ENCODE measurements at places on chromosomes 12 and 14.

DNA sequence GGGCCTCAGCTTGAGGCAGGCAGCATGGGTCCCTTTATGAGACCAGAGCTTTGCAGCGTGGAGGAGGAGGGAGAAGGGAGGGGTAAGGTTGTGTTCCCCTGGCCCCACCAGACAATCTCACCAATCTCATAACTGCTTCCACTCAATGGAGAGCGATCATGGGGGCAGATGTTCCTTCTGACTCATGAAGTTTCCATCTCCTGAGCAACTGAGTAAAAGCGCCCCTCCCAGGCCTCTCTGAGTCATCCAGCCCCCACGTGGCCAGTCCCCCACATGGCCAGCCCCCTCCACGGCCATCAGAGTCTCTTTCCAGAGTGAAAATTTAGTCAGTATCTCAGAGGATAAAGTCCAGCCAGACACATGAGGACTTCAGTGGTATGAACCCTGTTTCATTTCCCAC is 39.2 kb upstream of the PLXNC1 start:
- DNase-seq: peak; percentile 61

GRCh38 chr12:38392554-38393144 is 76.1 kb downstream of the ALG10B start:
- no peak for DNase-seq

- DNase-seq: no peak
These were observed 34.5 kb upstream of the ARID2 start for GRCh38 chr12:45695035-45695434.

DNA sequence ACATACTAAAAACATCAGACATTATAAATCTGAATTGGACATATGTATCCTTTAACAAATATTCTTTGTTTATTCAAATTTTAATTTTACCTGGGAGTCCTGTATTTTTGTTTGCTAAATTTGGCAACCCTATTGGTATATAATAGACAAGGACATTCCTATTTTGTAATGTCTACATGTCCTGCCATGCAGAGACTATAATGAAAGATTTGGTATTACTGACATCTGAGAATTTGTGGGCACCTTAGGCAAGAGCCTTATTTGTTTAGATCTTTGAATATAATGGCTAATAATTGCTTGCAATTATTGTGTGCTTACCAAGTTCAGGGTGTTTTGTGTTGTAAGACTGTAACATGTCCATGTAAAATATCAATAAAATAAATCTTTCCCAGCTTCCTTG is 334.4 kb downstream of the KCNH5 start:
- DNase-seq: no peak

DNA sequence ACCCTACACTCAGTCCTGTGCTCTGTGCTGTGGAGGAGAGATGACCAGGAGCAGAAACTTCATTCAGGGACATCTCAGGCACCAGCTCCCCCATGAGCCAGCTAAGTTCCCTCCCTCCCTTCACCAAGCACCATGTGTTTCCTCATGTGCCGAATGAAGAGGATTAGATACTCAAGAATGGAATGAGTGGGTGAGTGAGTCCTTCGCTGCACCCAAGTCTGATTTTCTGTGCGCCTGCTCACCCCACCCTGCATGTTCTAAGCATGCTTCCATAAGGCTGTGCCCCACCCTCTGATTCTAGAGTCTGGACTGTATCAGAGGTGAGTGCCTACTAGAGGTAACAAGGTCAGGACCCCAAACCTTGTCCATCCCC is 12.1 kb downstream of the SERPINA5 start:
- no peak for DNase-seq

DNA sequence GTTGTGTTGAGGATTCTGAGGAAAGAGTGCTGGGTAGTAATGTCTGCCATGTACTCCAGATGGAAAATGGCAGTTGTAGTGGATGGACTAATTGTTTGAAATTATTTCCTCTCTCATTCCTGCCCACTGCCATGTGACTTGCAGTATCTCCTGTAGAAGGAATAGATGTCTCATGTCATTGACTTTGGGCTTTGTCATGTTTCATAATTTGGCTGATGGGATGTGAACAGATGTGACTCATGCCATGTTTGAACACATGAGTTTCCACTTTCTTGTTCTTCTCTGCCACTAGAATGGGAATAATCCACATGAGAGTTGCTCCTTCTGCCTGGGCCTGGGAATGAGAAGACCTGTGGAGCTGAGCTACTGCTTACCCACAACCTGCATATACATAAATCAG is 2.4 kb upstream of the CALCOCO1 start:
- DNase-seq: no peak

DNA sequence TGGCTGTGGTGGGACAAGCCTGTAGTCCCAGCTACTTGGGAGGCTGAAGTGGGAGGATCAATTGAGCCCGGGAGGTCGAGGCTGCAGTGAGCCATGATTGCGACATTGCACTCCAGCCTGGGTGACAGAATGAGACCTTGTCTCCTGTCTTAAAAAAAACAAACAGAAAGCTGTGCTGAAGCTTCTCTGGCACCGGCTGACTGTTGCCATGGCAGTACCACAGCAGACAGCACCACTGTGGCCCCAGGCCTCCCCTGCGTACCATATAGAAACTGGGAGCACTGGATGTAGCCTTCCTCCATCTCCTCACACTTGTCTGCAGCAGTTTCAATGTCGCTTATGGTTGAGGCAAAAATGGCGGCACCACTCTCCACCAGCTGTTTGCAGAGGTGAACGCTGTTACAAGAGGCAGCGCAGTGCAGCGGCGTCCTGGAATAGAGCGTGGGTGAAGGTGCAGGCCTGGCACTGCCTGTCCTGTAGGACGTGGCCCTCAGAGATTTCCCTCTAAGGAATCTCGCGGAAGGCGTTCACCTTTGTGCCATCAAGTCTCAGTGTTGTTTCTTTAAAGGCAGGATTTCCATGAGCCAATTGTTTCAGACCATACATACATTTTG is 21.9 kb downstream of the ZFYVE21 start:
- DNase-seq: no peak

DNA sequence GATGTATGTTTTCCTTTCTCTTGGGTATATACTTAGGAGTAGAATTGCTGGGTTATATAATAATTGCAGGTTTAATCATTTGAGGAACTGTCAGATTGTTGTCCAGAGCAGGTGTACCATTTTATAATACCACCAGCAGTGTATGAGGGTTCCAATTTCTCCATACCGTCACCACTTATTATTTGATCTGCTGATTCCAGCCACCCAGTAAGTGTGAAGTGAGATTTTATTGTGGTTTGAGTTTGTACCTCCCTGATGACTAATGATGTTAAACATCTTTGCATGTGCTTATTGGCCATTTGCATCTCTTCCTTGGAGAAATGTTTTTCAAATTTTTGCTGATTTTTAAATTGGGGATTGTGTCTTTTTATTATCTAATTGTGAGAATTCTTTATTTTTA is 15.1 kb downstream of the NCKAP5L start:
- DNase-seq: no peak

DNA sequence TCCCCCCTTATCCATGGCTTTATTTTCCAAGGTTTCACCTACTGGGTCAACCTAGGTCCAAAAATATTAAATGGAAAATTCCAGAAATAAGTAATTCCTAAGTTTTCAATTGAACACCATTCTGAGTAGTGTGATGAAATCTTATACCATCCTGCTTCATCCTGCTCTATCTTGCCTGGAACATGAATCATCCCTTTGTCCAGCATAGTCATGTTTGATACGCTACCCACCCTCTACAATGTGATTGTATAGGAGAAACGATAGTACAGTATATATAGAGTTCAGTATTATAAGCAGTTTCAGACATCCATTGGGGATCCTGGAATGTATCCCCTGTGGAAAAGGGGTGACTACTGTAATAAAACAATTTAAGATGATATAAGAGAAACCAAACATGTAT is 62.2 kb downstream of the IFNG start:
- DNase-seq: no peak

DNA sequence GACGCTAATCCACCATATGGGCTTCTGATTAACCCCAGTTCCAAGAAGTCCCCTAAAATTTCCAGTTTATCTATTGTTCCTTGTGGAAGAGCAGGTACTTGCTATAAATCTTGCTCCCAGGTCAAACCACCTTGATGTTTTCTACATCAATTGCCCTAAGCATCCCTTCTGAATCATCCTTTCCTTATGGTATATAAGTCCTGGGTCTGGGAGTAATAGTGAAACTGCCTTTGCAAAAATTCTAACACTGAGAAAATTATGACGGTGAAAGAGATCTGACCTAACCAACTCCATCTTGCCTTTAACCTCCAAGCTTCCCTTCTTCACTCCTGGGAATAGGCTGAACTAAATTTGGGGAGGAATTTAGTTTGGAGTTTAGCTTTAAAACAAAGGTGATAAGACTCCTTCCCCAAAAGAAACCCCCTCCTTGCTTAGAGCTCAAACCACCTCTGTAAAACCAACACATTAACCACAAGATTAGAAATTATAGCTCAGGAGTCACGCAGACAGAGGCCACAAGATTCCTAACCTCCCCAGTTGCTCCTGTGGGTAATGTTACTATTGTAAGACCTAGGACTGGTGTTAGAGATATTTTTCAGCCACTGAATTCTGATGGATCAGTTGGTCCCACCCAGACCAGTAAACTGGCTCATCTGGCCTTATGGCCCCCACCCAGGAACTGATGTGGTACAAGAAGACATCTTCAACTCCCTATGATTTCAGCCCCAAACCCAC is 33.8 kb upstream of the DTX1 start:
- no peak for DNase-seq

- no peak for DNase-seq
These were observed 347.4 kb upstream of the PRICKLE1 start for GRCh38 chr12:42936991-42937390.

- DNase-seq: no peak
These were observed 43.8 kb upstream of the ATF1 start for GRCh38 chr12:50720085-50720484.

DNA sequence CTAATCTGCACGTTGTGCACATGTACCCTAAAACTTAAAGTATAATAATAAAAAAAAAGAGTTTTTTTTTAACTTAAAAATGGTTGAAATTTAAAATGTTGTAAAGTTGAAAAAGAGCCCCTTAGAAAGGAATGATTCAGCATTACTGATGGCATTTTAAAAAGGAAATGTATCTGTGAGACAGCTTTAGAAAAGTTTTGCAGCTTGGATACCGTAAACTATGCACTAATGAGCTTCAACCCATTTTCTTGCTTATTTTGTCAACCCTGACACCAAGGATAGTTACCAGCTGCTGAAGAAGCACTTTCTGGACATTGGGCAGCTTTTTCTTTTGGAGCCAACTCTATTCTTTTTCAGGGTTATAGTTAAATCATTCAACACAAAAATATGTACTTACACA is 4.3 kb downstream of the BICD1 start:
- no peak for DNase-seq

- DNase-seq: no peak
These were observed 50.0 kb downstream of the NCOR2 start for GRCh38 chr12:124517260-124518050.

DNA sequence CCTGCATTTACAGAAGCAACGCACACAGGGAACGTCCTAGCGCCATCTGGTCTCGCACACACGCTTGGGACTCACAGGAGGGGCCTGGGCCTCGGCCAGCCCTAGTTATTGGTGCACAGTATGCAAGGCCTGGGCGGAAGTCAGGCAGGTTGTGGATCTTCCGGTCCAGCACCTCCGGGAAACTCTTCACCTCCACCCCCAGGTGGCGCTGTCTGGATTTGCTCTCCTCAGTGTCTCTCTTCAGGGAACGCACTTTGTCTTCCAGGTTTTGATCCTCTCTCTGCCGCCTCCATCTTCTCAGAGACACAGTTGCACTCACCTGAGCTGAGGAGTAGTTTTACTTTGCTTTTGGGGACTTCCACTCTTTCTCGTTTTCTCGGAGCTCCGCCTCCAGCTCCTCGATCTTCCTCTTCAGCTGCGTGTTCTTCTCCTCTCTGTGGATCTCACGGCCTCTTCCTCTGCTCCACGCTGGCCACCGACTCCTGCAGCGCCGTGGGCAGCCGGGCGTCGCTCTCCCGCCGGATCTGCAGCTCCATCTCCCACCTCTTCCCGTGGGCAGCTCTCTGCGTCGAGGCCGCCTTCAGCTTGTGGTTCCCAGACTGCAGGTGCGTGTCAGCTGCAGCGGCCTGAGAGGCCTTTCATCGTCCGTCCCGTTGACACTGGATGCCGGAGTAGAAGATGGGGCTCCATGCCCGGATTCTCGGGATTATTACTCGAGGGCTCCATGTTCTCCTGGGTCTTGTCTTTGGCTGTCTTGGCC is 933.8 kb downstream of the TMEM121 start:
- peak; percentile 52 for DNase-seq

- DNase-seq: no peak
These were observed 31.2 kb downstream of the PRB3 start for GRCh38 chr12:11238275-11238674.

GRCh38 chr12:80485222-80485987 is 41.4 kb downstream of the PTPRQ start:
- no peak for DNase-seq

- DNase-seq: no peak
These were observed 217.7 kb upstream of the PRICKLE1 start for GRCh38 chr12:42807251-42807650.

DNA sequence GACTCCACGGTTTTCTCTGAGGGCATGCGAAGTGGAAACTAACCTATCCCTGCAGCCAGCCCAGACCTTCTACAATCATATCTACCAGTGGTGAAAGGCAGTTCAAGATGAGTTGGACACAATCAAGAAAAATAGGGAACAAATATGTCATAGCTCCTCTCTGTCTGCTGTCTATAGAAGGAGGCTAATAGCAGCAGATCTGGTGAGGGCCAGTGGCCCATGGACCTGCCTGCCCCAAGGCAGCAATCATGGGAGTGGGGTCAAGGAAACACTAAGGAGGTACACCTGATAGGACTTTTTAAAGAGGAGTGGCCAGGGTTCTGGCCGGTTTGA is 149.5 kb downstream of the PRKCH start:
- no peak for DNase-seq

DNA sequence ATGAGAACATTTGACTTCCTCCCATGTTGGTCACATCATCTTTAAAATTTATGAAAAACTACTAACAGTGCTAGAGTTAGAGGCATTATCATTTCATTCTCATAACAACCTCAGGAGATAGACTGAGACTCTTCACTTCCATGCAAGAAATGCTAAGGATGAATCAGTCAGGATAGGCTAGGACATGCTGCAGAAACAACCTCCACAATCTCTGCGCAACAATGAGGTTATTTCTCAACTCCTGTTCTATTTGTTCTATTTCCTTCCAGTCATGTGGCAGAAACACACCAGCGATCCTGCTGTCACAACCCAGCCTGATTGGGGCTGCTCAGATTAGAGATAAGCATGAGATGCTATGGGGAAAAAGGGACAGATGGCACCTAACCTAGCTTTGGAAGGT is 49.0 kb upstream of the TMEM263 start:
- DNase-seq: no peak

- DNase-seq: no peak
These were observed 253.1 kb downstream of the ANO6 start for GRCh38 chr12:45468751-45469615.

GRCh38 chr12:93539821-93540220 is 32.7 kb upstream of the SOCS2 start:
- DNase-seq: no peak

- DNase-seq: no peak
These were observed 8.0 kb downstream of the ERP27 start for GRCh38 chr12:14930299-14930698.

GRCh38 chr14:68263563-68264259 is 444.1 kb downstream of the RAD51B start:
- no peak for DNase-seq

Data from stimulated activated CD4-positive, alpha-beta T cell treated with anti-CD3 and anti-CD28 coated beads, Interleukin-12 subunit alpha, Interleukin-12 subunit beta, amount 100 ng/mL, for 24 hours (primary cell).